ENCODE measurements at places on chromosomes 11 and 22. TPM values are rescaled to one million over a fixed set of nuclear protein-coding genes. Genes with fewer than 3 reads are reported as not detected.

- no peak for DNase-seq
These were observed 24.9 kb upstream of the C11orf58 start for GRCh38 chr11:16713594-16713993.

DNA sequence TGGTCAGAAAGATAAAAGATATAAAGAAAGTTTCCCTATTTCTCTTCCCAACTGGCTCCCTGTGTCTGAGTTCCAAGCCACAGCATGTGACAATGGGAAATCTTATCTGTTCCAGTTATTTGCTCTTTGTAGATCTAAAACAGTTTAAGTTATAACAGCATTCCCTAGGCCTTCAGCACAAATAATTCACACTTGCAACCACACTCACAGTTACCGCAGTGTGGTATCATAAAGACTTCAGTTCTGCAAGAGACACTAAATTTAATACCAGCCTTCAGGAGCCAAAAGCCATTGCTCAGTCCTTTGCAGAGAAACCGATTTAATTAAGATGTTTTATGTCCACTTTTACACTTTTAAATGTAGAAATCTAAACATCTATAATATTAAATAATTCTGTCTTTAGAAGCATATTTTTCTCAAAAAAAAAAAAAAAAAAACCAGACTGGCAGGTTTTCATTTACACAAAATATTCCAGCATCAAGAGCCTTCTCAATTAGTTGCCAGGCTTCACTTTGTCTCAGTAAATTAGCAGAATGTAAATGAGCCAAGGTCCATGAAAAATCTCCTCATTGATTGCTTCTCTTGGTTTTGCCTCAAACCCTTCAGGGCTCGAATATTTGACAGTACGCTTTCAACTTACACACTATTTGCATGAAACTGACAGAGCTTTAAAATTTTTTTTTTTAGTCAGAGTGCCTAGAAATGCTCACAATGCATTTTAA lies 300.0 kb upstream of the DDI1 start:
- DNase-seq, result no peak

- no peak for DNase-seq
These were observed 40.2 kb upstream of the FGF3 start for GRCh38 chr11:69859275-69859934.

DNA sequence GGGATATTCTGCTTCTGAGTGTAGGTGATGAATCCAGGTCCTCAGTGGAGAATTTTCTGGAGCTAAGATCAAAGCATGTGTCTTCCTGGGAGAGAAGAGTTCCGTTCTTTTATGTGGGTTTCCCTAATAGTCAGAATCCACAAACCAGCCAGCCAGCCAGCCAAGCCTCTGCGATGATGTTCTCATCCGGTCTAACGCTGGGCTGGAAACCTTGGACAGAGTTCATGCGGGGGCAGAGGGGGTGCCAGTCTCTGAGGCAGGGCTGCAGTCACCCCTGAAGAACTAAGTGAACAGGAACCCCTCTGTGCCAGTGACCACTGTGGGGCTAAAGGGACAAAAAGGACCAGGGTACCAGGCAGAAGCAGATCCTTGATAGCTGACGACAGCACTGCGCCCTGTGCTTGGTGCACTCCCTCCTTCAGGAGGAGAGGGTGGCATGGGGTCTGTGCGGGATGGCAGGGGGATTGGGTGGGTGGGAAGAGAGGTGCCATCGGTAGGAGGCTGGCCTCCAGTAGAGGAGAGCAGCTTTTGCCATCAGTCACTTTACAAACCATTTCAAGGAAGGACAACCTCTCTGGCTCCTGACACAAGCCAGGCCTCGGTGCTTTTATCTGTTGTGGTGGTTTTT lies 27.1 kb downstream of the ADAMTS15 start:
- no peak for DNase-seq

- DNase-seq, result peak; percentile 94
These were observed 26.5 kb downstream of the RPL27A start for GRCh38 chr11:8709002-8709672.

- no peak for DNase-seq
These were observed 19.2 kb downstream of the CELF1 start for GRCh38 chr11:47533690-47534151.

Gene SLC22A6
- not detected for total RNA-seq

Gene FXYD2
- total RNA-seq, result 2.7 TPM

Gene KIF18A
- total RNA-seq, result 0.08 TPM

Gene CDKN1C
- total RNA-seq, result 40.0 TPM

Gene MYEOV
- total RNA-seq, result not detected

All from Right ventricle myocardium inferior (tissue), 1 donor.